Heart right ventricle (tissue), 16 donors: ENCODE measurements at places on chromosomes 6 and 20. TPM values are rescaled to one million over a fixed set of nuclear protein-coding genes. Genes with fewer than 3 reads are reported as not detected.

GRCh38 chr20:38214256-38215193, 46.0 kb downstream of the KIAA1755 start:
- H3K27ac ChIP-seq: no peak overlapping the region
- H3K27me3 ChIP-seq: no peaks in the 10 kb centered on the region
- H3K4me1 ChIP-seq: peaks cover 39% of the 10 kb centered on the region
- no peaks in the 10 kb centered on the region for H3K36me3 ChIP-seq
- no peak for DNase-seq
- H3K4me3 ChIP-seq: no peak overlapping the region

GRCh38 chr20:44409132-44409600, 53.7 kb downstream of the HNF4A start:
- peaks cover 1% of the 10 kb centered on the region for H3K27me3 ChIP-seq
- no peak overlapping the region for H3K27ac ChIP-seq
- H3K4me3 ChIP-seq: no peak overlapping the region
- no peaks in the 10 kb centered on the region for H3K4me1 ChIP-seq
- no peaks in the 10 kb centered on the region for H3K36me3 ChIP-seq
- DNase-seq: no peak

- peaks cover 85% of the 10 kb centered on the region for H3K4me1 ChIP-seq
- H3K36me3 ChIP-seq: peaks cover 18% of the 10 kb centered on the region
- no peak overlapping the region for H3K4me3 ChIP-seq
Observed at GRCh38 chr6:111743360-111743759, 129.9 kb downstream of the FYN start.

- no peaks in the 10 kb centered on the region for H3K36me3 ChIP-seq
- no peaks in the 10 kb centered on the region for H3K4me1 ChIP-seq
- no peak overlapping the region for H3K4me3 ChIP-seq
- no peak overlapping the region for H3K27ac ChIP-seq
Observed at GRCh38 chr6:70180901-70181599, 121.8 kb downstream of the COL9A1 start.

DNA sequence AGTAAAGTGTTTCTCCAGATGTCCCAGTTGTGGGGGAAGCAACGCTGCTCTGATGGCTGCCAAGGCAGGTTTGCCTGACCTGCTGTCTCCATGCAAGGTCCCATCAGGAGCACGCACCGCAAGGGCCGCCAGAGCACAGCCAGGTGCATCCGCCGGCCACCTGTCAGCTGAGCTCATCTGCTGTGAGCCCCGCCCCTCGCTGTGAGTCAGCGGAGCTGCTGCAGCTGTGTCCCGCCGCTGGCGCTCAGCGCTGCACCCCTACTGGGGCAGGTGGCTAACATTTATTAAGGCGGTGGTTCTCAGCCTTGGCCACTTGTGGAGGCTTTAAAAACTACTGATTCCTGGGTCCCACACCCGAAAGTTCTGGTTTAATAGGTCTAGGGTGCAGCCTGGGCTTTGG, 225.7 kb downstream of the UST start:
- no peak for DNase-seq
- H3K36me3 ChIP-seq: no peaks in the 10 kb centered on the region
- H3K27ac ChIP-seq: no peak overlapping the region
- no peaks in the 10 kb centered on the region for H3K27me3 ChIP-seq
- H3K4me3 ChIP-seq: no peak overlapping the region

The GRIK2 gene
- total RNA-seq: 0.21 TPM
